ENCODE measurements at places on chromosomes 6 and 20.

GRCh38 chr20:19652591-19653026, 105.4 kb upstream of the RIN2 start:
- no peak overlapping the region for H3K4me3 ChIP-seq
- DNase-seq = no peak
- H3K27ac ChIP-seq = no peak overlapping the region

DNA sequence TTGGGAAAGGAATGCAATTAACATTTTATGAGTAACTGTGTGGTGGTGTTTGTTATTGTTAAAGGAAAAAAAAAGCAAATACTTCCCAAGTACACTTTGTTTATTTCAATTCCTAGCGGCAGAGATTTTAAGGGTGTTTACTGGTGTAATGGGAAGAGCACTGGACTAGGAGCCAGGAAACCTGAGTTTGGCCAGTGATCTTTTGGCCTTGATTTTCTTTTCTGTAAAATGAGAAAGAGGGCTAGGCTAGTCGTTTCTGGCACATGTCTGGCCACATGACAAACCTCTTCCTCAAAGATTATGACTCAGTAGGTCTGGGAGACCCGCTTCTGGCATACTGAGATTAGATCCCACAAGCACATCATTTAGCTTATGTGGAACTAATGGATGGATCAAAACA, 428.1 kb upstream of the NOX3 start:
- H3K4me3 ChIP-seq = no peak overlapping the region
- DNase-seq = no peak
- H3K36me3 ChIP-seq = no peaks in the 10 kb centered on the region
- peaks cover 10% of the 10 kb centered on the region for H3K4me1 ChIP-seq
- H3K27me3 ChIP-seq = no peaks in the 10 kb centered on the region
- H3K27ac ChIP-seq = no peak overlapping the region

DNA sequence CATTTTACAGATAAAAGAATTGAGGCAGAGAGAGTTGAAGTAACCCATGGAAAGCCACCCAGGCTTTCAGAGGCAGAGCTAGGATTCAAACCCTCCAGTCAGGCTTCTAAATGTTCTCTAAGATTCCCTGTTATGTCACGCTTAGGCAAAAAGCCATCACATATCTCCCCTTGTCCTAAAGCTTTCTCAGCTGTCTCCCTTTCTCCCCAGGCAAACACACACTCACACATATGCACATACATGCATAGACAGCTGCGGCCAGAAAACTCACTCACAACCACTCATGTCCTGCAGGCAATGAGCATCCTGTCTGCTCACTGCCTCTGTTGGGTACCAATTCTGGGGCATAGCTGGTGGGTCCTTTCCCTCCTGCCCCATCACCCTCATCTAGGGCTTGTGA, 595.9 kb upstream of the CHD6 start:
- H3K27ac ChIP-seq = no peak overlapping the region
- H3K36me3 ChIP-seq = no peaks in the 10 kb centered on the region
- no peak overlapping the region for H3K4me3 ChIP-seq
- H3K4me1 ChIP-seq = no peaks in the 10 kb centered on the region
- no peak for DNase-seq
- no peaks in the 10 kb centered on the region for H3K27me3 ChIP-seq

- DNase-seq = no peak
- no peak overlapping the region for H3K4me3 ChIP-seq
- no peaks in the 10 kb centered on the region for H3K4me1 ChIP-seq
- no peaks in the 10 kb centered on the region for H3K27me3 ChIP-seq
Observed at GRCh38 chr20:7843613-7844012, 96.6 kb downstream of the HAO1 start.

- no peak overlapping the region for H3K4me3 ChIP-seq
- H3K36me3 ChIP-seq = peaks cover 45% of the 10 kb centered on the region
- no peaks in the 10 kb centered on the region for H3K27me3 ChIP-seq
- peaks cover 54% of the 10 kb centered on the region for H3K4me1 ChIP-seq
- no peak for DNase-seq
Observed at GRCh38 chr20:32522776-32523612, 62.1 kb downstream of the NOL4L start.

All from T-cell (primary cell).